ENCODE measurements at places on chromosomes 5 and 9.

DNA sequence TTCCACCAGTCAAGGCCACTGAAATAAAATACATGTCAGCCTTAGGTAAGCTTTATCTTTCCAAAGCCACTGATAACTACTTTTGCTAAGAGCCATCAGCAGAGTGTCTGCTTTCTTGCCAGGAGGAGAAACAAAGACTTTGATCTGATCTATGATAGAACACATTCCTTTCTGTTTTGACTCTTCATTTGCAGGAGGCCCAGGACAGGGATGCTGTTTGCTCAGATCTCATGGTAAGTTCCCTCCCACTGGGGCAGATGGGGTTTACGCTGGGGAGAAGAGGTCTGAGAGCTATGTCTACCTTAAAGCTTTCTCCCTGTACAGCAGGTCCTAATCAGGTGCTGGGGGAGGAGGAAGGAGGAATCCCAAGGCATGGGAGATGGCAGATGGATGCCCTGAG lies 497.6 kb downstream of the NTRK2 start:
- H3K27ac ChIP-seq = no peak overlapping the region
- no peak for DNase-seq
- H3K27me3 ChIP-seq = no peaks in the 10 kb centered on the region
- no peaks in the 10 kb centered on the region for H3K36me3 ChIP-seq
- H3K4me3 ChIP-seq = no peak overlapping the region

- no peak overlapping the region for H3K27ac ChIP-seq
- no peaks in the 10 kb centered on the region for H3K36me3 ChIP-seq
- no peak for DNase-seq
- no peaks in the 10 kb centered on the region for H3K4me1 ChIP-seq
- H3K27me3 ChIP-seq = no peaks in the 10 kb centered on the region
These were observed 383.9 kb downstream of the CTNND2 start for GRCh38 chr5:11520241-11520930.

GRCh38 chr5:4537489-4537888 lies 602.6 kb upstream of the ADAMTS16 start:
- no peak for DNase-seq
- H3K4me1 ChIP-seq = no peaks in the 10 kb centered on the region
- no peaks in the 10 kb centered on the region for H3K36me3 ChIP-seq
- no peak overlapping the region for H3K27ac ChIP-seq
- H3K27me3 ChIP-seq = no peaks in the 10 kb centered on the region
- no peak overlapping the region for H3K4me3 ChIP-seq

DNA sequence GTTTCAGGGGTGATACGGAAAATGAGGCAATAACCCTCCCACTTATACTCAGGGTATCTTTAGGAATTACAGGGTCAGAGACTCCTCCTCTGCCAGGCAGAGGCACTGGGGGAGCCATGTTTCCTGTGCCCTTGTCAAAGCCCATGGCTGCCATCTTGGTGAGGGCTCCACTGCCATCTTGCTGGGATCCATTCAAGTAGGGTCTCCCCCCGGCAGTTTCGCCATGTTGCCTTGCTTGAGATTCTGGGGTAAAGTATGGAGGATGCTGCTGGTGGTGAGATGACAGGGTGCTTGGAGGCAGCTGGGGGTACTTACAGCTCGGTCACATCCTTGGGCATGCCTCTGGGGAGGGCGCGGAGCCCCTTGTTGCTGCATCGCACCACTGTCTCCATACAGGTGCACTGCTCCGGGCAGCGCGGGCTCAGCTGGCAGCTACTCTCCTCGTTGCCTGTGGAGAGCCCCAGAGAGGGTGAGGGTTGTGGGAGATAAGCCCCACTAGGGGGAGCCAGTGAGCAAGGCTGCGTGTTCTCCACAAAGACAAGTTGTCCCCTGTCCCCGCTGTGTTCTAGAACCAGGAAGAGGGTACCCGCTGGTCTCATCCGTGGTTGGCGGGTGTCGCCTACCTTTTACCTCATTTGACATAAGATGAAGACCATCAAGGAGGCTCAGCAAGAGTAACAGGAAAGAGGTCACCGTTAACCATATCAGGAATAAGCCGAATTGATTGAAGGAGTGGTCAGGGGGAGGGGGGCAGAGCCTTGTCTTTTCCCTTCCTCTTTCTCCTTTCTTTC lies 169.0 kb upstream of the PANK3 start:
- no peaks in the 10 kb centered on the region for H3K4me1 ChIP-seq
- no peaks in the 10 kb centered on the region for H3K27me3 ChIP-seq
- H3K27ac ChIP-seq = no peak overlapping the region
- no peak for DNase-seq

DNA sequence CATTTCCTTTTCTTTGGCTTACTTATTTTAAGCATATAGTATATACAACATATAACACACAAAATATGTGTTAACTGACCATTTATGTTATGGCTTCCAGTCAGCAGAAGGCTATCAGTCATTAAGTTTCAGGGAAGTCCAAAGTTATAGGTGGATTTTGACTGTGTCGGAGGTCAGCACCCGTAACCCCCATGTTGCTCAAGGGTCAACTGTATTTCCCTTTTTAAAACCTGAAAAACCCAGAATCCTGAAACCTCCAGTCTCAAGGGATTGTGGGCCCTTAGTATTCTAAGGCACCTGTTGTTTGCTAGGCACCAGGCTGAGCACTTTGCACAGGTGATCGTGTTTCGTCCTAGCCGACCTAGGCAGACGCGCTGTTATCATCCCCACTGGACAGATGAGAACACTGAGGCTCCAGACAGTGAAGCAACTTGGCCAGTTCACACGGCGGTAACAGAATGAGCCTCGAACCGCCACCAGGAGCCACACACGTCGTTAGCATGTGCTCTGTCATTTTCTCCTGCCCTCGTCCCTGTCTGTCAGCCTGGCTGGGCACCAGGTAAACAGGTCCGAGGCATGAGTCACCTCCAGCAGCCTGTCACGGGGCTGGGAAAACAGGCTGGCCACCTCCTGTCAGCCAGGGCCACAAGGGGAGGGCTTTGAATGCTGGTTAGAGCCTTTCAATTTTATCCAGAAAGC lies 39.9 kb downstream of the DUSP1 start:
- H3K4me1 ChIP-seq = peaks cover 10% of the 10 kb centered on the region
- H3K36me3 ChIP-seq = no peaks in the 10 kb centered on the region

DNA sequence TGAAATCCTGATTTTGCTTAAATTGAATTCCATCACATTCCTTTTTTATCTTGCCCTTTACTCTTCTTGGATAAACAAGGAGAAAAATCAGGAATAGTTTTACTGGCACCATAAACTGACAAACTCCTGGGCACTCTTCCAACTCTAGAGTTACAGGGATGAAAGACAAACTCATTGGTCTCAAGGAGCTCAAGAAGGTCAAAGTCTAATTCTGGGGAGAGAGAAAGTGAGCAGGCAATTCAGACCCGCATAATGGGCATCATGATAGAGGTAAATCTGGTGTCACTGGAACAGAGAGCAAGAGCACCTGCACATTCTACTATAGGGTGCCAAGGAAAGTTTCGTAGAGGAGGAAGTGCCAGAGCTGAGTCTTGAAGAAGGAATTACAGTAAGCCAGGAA lies 64.8 kb downstream of the GRIN3A start:
- no peak for DNase-seq
- H3K4me3 ChIP-seq = no peak overlapping the region
- H3K4me1 ChIP-seq = no peaks in the 10 kb centered on the region
- no peak overlapping the region for H3K27ac ChIP-seq
- no peaks in the 10 kb centered on the region for H3K36me3 ChIP-seq
- H3K27me3 ChIP-seq = no peaks in the 10 kb centered on the region

DNA sequence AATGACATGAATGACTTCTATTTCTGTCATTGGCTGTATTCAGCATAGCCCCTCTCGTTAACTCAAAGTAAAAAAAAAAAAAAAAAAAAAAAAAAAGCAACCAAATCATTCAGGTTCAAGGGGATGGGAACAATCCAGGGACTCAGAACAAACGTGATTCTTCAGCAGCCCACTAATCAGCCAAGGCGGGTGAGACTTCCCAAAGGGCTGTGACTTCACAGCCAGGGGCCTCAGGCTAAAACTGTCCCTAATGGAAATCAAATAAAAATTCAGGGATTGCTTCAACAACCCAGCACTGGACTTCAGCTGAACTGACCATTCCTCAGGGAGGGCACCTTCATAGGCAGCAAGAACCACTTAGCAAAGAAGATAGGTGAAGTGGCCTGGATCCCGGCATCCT lies 86.2 kb upstream of the FAM169A start:
- H3K4me3 ChIP-seq = no peak overlapping the region
- H3K4me1 ChIP-seq = peaks cover 9% of the 10 kb centered on the region
- DNase-seq = no peak
- H3K36me3 ChIP-seq = no peaks in the 10 kb centered on the region
- no peaks in the 10 kb centered on the region for H3K27me3 ChIP-seq
- no peak overlapping the region for H3K27ac ChIP-seq

DNA sequence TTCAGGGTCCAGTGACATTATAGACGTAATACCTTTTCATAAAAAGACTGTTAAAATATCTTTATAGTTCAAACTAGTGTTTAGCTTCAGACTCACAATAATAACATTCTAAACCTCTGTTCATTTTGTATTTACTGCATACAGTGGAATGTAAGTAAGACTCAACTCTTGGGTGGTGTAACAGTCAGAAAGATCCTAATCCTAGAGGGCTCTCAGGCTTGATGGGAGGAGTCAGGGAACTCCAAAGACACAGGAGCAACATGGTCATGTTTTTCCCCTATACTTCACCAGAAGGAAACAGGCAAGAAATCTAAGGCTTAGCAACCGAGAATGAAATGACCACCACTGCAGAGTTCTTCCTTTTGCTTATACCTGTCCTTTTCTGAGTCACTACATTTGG lies 82.6 kb downstream of the MRPS27 start:
- no peaks in the 10 kb centered on the region for H3K36me3 ChIP-seq
- H3K4me3 ChIP-seq = no peak overlapping the region
- no peaks in the 10 kb centered on the region for H3K27me3 ChIP-seq
- no peak overlapping the region for H3K27ac ChIP-seq
- H3K4me1 ChIP-seq = no peaks in the 10 kb centered on the region

GRCh38 chr9:113708821-113709713 lies 167.0 kb upstream of the ZNF618 start:
- no peaks in the 10 kb centered on the region for H3K4me1 ChIP-seq
- no peak overlapping the region for H3K27ac ChIP-seq
- no peaks in the 10 kb centered on the region for H3K36me3 ChIP-seq
- no peaks in the 10 kb centered on the region for H3K27me3 ChIP-seq

GRCh38 chr5:64836190-64836755 lies 67.5 kb downstream of the CWC27 start:
- H3K4me3 ChIP-seq = no peak overlapping the region
- no peak for DNase-seq
- H3K36me3 ChIP-seq = no peaks in the 10 kb centered on the region
- no peak overlapping the region for H3K27ac ChIP-seq
- peaks cover 2% of the 10 kb centered on the region for H3K4me1 ChIP-seq

DNA sequence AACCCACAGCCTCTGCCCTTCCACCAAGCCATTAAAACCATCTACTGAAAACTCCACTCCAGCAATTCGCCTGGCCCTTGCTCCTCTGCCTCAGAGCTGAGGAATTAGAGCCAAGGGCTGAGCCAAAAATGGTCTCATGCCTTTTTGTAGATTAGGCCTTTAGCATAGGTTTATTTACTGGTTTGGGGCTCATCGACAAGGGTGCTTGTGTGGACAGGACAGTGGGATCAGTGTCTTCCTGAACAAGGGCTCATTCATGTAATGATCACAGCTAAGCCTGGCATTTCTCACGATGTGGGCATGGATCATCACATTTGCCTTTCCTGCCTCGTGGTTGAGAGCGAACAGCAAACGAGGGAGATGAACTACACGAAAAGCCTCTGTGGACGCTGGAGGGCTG lies 59.2 kb upstream of the PHF24 start:
- no peaks in the 10 kb centered on the region for H3K27me3 ChIP-seq
- H3K36me3 ChIP-seq = no peaks in the 10 kb centered on the region
- no peaks in the 10 kb centered on the region for H3K4me1 ChIP-seq

- H3K27me3 ChIP-seq = no peaks in the 10 kb centered on the region
- no peak overlapping the region for H3K27ac ChIP-seq
- H3K36me3 ChIP-seq = no peaks in the 10 kb centered on the region
- no peak overlapping the region for H3K4me3 ChIP-seq
- H3K4me1 ChIP-seq = no peaks in the 10 kb centered on the region
These were observed 488.7 kb upstream of the CCNG1 start for GRCh38 chr5:162948677-162949076.

DNA sequence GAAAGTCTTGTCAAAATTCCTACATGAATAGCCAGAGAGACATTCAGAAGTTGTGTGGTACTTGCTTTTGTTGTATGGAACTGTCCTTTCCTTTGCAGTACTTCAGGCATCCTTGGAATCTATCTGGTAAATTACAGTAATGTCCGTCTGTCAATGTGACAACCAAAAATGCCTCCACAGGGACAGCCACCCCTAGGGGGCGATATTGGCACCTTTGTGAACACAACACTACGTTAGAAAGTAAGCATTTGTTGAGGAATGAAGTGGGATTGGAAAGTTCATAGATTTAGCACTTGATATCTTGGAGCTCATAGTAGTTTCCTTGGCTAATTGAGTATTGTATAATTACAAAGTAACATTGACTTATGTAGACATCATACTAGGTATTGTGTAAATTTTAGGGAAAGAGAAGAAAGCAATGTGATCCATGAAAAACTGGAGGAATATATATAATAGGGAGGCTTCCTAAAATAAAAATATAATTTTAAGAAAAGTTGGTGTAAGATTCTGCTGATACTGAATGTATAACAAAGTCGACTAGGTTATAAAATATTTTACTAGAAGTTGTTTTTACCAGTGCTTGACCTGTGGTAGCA lies 32.7 kb downstream of the TMEFF1 start:
- H3K27ac ChIP-seq = no peak overlapping the region
- no peak overlapping the region for H3K4me3 ChIP-seq
- no peaks in the 10 kb centered on the region for H3K27me3 ChIP-seq

- no peak overlapping the region for H3K27ac ChIP-seq
- H3K4me1 ChIP-seq = no peaks in the 10 kb centered on the region
- no peak for DNase-seq
- H3K27me3 ChIP-seq = no peaks in the 10 kb centered on the region
- H3K36me3 ChIP-seq = no peaks in the 10 kb centered on the region
- no peak overlapping the region for H3K4me3 ChIP-seq
These were observed 186.0 kb upstream of the KLF4 start for GRCh38 chr9:107675351-107676259.

DNA sequence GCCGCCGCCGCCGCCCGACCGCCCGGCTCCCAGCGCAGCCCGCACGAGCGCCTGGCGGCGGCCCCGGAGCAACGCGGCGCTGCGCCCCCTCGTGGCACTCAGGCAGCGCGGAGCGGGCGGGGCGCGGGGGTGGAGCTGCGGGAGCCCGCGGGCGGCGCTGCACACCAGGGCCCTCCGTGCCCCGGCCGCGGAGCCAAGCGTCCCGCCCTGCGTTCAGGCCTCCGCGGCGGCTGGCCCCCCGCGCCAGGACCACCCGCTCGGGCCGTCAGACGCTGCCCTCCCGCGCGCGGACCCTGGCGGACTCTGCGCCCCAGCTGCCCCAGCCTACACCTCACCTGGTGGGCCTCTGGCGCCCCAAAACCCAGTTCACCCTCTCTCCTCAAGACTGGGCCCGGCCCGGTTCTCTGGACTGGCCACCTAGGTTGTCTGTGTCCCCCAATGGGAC lies at the start of gene RASGEF1C:
Gene RASGEF1C (minus strand): TSS at position 75 of the 445 bp plus-strand sequence. CDS start 71,159 bp downstream, outside the sequence.
- H3K4me1 ChIP-seq = peaks cover 1% of the 10 kb centered on the region
- H3K36me3 ChIP-seq = no peaks in the 10 kb centered on the region
- peak; percentile 55 for DNase-seq
- no peak within 1 kb of the TSS for H3K27ac ChIP-seq
- no peak within 1 kb of the TSS for H3K4me3 ChIP-seq

GRCh38 chr5:73448463-73449136 lies at the start of gene FOXD1:
Gene FOXD1, minus strand, starts transcription at chr5:73448777. Its CDS starts 415 bp downstream, at chr5:73448362.
- peak within 1 kb of the TSS; percentile 36 for H3K4me3 ChIP-seq
- DNase-seq = peak; percentile 60
- peaks cover 5% of the 10 kb centered on the region for H3K4me1 ChIP-seq
- H3K27ac ChIP-seq = no peak within 1 kb of the TSS
- H3K36me3 ChIP-seq = no peaks in the 10 kb centered on the region
